Astrocyte (in vitro differentiated cells and primary cell): ENCODE measurements at places on chromosomes 16 and 17. TPM values are rescaled to one million over a fixed set of nuclear protein-coding genes. Genes with fewer than 3 reads are reported as not detected.

The MTSS2 gene
- 31.3 and 38.3 TPM in 2 replicates for total RNA-seq

The GALR2 gene
- total RNA-seq = 0.36 TPM in 1 of 2 replicates, not detected in the other

The BAIAP3 gene
- 1.4 and 2.6 TPM in 2 replicates for total RNA-seq

The THOC6 gene
- 17.4 and 22.3 TPM in 2 replicates for total RNA-seq

The ABR gene
- total RNA-seq = 70.9 and 85.0 TPM in 2 replicates

The CIAO2B gene
- 69.5 and 75.6 TPM in 2 replicates for total RNA-seq

- DNase-seq = no peak
Observed at GRCh38 chr16:17499223-17499902, 28.6 kb upstream of the XYLT1 start.

DNA sequence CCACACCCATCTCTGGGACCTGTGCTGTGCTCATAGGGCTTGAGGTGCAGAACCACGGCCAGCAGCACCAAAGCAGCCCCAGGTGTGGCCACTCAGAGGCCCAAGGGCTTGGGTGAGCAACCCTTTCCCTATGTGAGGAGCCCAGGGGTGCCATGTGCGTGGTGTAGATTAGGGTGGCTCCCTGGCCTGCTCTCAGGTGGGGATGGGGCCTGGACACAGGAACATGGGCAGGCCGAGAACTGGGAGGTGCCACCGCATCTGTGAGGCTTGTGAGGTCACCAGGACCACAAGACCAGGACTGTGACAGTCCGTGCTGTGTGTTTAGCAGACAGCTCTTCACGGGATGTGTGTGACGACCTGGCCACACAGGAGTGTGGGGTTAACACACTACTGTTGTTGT, 103.5 kb upstream of the ZNF750 start:
- no peak for DNase-seq

GRCh38 chr17:10052106-10052813, 146.1 kb downstream of the GAS7 start:
- DNase-seq = no peak

GRCh38 chr17:57466521-57466920, 210.2 kb downstream of the MSI2 start:
- peak; percentile 48 for DNase-seq

GRCh38 chr17:68344701-68345136, 53.4 kb downstream of the ARSG start:
- no peak for DNase-seq

DNA sequence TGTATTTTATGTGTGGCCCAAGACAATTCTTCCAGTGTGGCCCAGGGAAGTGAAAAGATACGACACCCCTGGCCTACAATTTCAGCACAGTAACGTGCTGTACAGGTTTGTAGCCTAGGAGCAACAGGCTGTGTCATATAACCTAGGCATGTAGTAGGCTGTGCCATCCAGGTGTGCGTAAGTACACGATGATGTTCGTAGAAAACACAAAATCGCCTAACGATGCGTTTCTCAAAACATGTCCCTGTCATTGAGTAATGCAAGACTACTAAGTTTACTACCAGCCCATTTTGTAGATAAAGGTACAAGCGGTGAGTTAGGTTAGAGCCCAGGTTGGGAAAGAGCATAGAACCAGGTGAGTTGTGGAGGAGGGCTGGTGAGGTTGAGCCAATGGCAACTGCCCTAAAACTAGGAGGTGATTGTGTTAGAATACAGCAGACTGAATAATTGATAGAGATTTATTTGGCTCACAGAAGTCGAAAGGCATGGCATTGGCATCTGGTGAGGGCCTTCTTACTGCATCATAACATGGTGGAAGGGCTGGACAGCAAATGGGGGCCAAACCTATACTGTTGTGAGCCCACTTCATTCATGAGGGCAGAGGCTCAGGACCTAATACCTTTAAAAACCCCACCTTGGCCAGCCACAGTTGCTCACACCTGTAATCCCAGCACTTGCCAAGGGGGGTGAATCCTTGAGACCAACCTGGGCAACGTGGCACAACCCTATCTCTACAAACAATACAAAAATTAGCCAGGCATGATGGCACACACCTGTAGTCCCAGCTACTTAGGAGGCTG, 4.2 kb downstream of the EIF1 start:
- DNase-seq = no peak

DNA sequence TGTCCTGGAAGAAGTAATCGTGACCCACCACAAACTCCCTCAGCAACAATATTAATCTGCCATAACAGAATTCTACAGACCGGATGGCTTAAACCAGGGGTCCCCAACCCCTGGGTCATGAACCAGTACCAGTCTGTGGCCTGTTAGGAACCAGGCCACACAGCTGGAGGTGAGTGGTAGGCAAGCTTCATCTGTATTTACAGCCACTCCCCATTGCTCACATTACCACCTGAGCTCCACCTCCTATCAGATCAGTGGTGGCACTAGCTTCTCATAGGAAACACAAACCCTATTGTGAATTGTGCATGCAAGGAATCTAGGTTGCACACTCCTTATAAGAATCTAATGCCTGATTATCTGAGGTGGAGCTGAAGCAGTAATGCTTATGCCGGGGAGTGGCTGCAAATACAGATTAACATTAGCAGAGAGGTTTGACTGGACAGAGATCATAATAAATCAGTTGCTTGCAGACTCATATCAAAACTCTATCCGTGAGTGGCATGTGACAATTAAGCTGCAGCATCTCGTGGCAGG, 74.5 kb downstream of the NOG start:
- DNase-seq = no peak

- DNase-seq = no peak
Observed at GRCh38 chr17:81980122-81980521, 2.7 kb downstream of the ASPSCR1 start.

DNA sequence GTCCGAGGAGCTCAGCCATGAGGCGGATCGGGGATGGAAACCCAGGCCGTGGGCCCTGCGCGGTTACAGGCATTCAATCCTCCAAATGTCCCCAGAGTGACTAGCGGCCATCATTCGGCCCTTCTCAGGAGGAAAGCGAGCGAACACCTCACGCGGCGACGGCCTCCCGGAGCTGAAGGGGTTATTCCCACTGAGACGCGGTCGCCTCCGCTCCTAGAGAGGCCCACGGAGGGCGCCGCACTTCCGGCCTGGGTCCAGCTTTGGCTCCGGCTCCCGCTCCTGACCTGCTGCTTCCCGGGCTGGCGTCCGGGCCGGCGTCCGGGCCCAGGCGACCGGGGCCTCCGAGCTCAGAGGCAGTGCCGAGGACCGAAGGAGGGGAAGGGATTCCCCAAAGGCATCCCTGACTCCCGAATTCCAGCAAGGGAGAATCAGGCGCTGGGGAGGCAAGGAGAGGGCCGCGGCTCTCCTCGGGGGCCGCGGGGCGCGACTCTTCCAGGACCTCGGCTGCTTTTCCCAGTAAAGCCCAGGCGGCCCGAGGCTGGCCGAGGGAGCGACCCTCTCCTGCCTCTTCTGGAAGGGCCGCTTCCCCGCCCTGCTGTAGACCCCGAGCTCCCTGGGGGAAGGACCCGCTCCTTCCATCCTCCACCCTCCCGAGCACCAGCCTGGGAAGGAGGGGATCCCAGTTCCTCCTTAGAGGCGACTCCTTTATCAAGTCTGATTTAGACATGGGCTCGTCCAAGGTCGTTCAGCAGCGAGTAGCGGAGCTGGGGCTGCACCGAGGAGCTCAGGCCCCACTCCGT, 18.6 kb upstream of the ZNF629 start:
- DNase-seq = peak; percentile 66

GRCh38 chr17:78346605-78347250, 13.1 kb downstream of the SOCS3 start:
- no peak for DNase-seq

DNA sequence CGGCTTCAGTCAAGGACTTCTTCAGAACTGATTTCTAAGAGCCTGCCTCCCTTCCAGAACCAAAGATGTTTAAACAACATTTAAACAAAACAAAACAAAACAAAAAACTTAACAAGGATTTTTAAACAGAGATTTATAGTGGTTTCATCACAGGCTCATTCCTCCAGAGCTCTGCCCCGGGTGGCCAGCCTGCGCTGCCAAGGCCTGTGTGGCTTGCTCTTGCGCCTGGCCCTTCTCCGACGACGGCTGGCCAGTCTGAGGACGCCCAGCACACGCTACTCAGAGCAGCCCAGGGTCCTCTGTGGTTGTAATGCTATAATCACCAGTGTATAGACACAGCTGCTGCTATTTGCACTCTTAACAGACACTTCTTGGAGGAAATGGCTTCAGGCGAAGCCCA, 307.2 kb upstream of the MYOCD start:
- no peak for DNase-seq

GRCh38 chr16:46568472-46569230, 52.5 kb downstream of the SHCBP1 start:
- no peak for DNase-seq
